ENCODE measurements at places on chromosomes 2 and 18.

- no peak for DNase-seq
Measured at GRCh38 chr2:174176898-174177297, 71.4 kb downstream of the OLA1 start.

GRCh38 chr2:119846021-119846420, 86.3 kb downstream of the PTPN4 start:
- DNase-seq: no peak

DNA sequence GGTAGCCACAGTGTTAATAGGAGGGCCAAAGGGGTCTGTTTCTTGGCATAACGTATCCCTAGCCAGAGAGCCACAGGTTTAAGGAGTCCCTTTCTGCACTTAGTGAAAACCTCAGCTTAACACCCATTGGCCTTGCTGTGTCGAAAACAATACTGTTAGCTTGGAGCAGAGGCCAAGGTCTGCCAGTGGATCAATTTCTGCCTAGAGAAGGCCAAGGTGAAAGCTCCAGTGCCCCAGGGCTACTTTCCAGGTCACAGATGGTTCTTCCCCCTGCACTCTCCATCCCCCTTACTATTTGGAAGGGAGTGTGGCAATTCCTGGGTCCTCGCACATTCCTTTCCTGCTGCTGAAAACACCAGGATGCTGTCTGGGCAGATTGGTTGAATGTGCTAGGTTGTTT, 74.8 kb upstream of the TNP1 start:
- DNase-seq: no peak

DNA sequence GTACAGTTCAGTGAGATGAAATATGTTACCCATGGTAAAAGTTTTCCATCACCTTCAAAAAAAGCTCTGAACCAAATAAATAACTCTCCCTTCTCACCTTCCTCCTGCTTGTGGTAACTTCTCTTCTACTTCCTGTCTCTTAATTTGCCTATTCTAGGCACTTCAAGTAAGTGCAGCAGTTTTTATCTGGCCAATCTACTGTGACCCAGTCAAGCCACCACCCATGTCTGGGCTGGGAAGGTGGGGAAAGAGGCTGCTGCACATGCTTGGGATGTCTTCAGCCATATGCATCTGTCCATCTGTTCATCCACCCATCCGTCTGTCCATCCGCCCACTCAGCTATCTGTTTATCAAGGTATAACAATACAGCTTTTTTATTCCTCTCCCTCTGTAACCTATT, 31.6 kb downstream of the ZNF532 start:
- DNase-seq: peak; percentile 41

DNA sequence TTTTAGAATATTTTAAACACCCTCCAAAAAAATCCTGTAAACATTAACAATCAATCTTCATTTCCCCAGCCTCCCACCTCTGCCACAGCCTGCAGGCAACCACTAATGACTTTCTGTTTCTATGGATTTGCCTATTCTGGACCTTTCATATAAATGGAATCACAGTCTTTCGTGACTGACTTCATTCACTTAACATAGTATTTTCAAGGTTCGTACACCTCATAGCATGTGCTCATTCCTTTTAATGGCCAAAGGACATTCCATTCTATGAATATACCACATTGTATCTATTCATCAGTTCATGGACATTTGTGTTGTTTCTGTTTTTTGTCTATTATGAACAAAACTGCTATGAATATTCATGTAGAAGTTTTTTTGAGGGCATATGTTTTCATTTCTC, 48.5 kb downstream of the NAT8 start:
- no peak for DNase-seq

DNA sequence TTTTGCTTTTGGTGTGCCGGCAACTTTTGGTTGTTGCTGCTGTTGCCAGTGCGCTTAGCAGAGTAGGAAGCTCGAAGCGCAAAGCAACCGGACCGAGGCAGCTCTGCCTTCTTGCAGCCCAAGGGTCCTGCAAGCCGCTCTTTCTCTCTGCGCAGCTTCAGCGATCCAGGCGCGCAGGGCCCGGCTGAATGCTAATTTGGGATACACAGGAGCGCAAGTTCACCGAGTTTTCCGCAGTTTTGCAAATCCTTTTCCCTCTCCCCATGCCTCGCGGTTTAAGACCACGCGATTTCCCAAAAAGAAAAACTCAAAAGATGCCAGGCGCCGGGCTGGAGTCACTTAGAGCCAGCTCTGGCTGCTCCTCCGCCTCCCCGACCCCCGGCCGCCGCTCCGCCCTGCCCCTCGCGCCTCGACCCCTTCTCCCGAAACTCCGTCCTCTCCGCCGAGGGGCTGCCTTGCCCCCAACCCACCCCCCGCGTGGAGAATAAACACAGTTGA, 13.5 kb upstream of the SIX3 start:
- DNase-seq: no peak

DNA sequence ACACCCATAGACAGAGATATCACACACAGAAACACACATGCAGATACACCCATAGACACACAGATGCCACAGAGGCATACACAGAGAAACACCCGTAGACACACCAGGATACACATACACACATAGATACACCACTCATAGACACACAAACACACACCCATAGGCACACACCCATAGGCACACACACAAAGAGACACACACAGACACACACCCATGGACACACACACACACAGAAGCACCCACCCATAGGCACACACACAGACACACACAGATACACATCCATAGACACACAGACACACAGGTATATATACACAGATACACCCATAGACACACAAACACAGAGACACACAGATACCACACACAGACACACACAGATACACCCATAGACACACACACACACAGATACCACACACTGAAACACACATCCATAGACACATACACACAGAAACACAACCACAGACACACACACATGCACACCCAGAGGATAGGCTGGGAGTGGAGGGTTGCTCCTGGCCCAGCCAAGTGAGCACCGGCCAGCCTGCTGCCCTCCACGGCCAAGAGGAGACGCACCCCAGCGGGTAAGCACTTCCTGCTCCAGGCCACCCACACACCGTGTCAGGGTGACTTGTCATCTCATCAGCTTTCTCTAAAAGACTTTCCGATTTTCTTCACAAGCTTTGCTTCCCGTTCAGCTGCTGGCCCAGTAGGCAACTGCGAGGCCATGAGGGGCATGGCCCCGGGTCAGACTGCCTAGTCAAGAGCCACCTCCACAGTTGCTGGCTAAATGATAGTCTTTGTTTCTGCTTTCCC, 14.1 kb upstream of the CNNM3 start:
- peak; percentile 77 for DNase-seq

- no peak for DNase-seq
Measured at GRCh38 chr2:74816540-74817303, 17.2 kb upstream of the HK2 start.

- no peak for DNase-seq
Measured at GRCh38 chr2:191870744-191871143, 23.9 kb upstream of the CAVIN2 start.

- no peak for DNase-seq
Measured at GRCh38 chr2:120751553-120751952, 15.9 kb downstream of the GLI2 start.

DNA sequence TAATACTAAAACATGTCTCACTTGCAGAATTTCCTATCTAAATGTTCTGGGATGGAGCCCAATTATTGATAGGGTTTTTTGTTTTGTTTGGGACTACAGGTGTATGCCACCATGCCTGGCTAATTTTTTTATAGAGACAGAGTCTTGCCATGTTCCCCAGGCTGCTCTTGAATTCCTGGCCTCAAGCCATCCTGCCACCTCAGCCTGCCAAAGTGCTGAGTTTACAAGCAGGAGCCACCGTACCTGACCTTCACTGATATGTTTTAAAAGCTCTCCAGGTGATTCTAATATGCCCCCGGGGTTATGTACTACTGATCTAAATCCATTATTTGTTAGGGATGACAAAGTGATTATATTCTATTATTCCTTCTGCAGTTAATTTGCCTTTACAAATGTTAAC, 2.2 kb downstream of the ELAC1 start:
- DNase-seq: no peak

Measured in GM10248 (cell line).